ENCODE measurements at places on chromosomes 1 and 21.

DNA sequence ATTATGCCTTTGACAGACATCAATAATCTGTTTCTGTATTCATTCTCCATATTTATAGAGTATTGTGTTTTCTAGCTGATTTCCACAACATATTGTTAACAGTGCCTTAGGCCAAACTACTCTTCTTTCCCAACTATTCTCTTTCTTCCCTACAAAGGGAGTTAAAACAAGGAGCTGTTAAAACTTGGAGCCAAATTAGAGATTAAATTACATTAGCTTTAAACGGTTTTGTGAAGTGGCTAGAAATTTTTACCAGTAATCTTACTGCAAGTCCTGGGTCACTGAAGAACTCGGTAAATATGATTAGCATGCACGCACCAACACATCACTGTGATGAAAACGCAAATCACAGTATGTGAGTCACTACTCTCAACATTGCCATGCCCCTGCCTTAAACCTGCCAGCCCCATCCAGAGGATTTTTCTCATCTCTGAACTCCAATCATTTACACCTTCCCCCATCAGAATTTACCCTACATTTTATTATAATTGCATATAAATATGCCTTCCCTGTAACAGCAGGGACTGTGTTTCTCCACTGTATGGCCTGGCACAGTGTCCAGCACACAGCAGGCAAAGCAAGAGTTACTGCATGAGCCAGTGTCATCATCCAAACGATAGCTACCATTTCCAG, 1.5 kb upstream of the PRDX6 start:
- no peak for DNase-seq

- no peak for DNase-seq
Measured at GRCh38 chr1:66182551-66183178, 351.3 kb upstream of the SGIP1 start.

- peak; percentile 22 for DNase-seq
Measured at GRCh38 chr1:39672551-39672947, 642 bp upstream of the NT5C1A start.

DNA sequence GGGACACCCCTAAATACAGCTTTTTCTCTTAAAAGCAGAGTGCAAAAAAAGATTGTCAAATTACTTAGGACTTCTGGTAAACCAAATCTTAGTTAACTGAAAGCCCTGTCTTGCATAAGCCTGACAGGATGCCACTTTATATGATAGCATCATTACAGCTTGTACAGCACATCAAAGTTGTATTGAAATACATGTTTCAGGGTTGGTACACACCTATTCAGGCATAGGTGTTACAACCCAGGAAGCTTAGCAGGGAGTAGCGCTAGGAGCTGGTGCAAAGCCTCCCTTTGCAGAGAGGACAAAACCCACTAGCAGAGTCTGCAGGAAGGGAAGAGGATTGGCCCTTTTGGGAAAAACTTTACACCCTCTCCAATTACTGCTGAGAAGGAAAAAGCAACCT, 258.9 kb upstream of the SGIP1 start:
- no peak for DNase-seq

DNA sequence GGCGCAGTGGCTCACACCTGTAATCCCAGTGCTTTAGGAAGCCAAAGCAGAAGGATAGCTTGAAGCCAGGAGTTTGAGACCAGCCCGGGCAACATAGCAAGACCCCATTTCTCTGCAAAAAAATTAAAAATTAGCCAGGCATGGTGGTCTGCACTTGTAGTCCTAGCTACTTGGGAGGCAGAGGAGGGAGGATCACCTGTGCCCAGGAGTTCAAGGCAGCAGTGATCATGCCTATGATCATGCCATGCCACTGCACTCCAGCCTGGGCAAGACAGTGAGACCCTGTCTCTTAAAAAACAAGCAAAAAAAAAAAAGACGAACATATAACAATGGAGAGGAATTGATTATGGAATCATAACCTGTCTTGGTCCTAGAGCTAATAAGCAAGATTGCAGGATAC, 45.1 kb downstream of the FBXO42 start:
- DNase-seq, result no peak

GRCh38 chr21:32184065-32184464, 94.8 kb downstream of the MIS18A start:
- DNase-seq, result no peak

Data from substantia nigra (tissue), 51 donors.